Urinary bladder (tissue), 4 donors: ENCODE measurements at places on chromosomes 1 and 21. TPM values are rescaled to one million over a fixed set of nuclear protein-coding genes. Genes with fewer than 3 reads are reported as not detected.

- no peak for DNase-seq
These were observed 78.0 kb downstream of the LAMC2 start for GRCh38 chr1:183263886-183264602.

DNA sequence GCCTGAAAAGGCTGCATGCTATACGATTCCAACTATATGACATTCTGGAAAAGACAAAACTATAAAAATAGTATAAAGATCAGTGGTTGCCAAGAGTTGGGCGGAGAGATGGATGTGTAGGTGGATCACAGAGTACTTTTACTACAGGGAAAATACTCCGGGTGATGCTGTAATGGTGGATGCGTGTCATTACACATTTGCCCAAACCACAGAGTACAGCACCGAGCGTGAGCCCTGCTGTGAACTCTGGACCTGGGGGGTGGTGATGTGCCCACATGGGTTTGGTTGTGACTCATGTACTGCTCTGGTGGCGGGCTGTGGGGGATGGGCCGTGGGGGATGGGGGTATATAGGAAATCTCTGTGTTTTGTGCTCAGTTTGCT is 162.7 kb upstream of the COL6A1 start:
- no peak for DNase-seq

The HRNR gene
- not detected for total RNA-seq

The CRYZ gene
- 51.4 TPM for total RNA-seq
